ENCODE measurements at places on chromosomes 16 and 17. TPM values are rescaled to one million over a fixed set of nuclear protein-coding genes. Genes with fewer than 3 reads are reported as not detected.

The SERPINF2 gene
- total RNA-seq, result 1.7 TPM

GRCh38 chr17:45825792-45826191 lies 18.9 kb upstream of the SPPL2C start:
- DNase-seq, result no peak

- DNase-seq, result no peak
Measured at GRCh38 chr17:39596543-39597267, 11.0 kb downstream of the NEUROD2 start.

- no peak for DNase-seq
Measured at GRCh38 chr17:36721560-36722120, 120.3 kb downstream of the MRM1 start.

- DNase-seq, result no peak
Measured at GRCh38 chr16:66713076-66713475, 16.5 kb upstream of the CMTM4 start.

DNA sequence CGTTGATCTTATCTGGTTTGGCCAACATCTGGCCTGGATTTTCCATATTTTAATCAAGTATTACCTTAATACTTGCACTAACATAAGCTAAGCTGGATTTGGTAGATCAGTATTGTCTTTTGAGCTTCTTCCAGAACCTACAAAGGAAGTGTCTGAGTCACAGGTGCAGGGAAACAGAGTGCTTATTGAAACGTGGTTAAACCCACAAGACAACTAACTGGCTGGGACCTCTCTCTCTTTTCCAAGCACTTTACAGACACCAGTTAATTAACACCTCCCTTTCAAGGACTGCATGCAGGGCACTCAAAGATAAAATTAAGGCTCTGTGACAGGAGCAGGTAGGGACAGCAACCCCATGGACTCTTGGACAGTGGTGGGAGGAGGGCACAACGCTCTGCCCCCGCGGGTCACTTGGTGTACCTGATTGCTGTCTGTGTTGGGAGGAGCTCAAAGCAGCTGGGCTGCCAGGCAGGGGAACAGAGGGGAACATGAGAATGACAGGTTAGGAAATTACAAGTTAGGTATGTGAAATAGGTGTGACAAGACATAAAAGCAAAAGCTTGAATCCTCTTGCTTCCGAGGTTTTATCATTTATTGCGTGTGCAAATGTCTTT lies 133.7 kb upstream of the MON1B start:
- DNase-seq, result peak; percentile 8

DNA sequence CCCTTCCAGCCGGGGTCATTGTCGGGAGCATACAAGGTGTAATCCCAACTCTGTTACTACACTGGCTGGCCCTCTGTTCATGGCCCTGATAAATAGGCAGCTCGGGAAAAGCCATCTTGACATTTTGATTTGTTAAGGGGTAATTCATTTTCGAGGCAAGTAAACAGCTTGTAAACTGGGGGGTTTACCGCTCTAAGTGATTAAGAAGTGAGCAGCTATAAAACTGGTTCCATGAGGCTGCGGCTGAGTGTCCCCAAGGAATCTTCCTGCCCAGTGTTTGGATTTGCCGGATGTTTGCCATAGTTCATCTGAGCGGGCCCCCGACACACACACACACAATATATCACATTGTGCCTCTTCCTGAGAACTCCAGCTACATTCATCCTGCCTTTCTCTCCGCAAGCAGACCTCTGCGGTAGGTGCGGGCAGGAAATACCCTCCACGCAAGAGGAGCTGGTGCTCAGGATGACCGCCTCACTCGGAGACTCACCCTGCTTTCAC lies 92.2 kb downstream of the SOCS1 start:
- no peak for DNase-seq

DNA sequence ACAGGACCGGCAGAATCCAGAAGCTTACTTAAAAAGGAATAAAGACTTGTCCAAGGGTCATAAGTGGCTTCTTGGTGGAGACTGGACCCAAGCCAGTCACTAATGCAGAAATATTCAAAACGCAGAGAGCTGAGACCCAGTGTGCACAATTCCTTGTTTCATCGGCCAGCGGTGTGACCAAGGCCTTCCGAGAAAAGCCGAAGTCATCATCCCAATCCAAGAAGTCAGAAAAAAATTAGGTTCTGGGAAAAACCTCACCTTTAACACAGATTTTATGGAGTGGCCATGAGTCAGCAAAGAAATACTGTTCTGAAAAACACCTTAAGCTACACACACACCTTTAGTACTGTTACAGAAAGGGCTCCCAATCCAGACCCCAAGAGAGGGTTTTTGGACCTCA lies 1.0 kb upstream of the GCSH start:
- DNase-seq, result no peak

GRCh38 chr16:83808573-83809014 lies 816 bp downstream of the HSBP1 start:
- DNase-seq, result no peak

DNA sequence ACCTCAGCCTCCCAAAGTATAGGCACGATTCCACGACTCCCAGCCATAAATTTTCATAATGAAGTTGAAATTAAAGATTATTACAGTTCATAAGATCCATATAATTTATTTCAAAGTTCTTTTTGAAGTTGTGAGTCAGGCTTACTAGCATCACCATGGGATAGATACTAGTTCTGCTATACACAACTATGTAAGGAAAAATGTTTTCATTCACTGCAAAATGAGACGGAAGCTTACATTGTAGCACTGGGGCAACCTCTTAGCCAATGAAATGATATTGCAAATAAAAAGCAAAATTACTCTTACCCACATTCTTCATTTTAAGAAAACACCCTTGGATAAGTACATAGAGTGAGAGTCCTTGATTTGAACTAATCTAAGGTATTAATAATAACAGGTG lies 18.8 kb upstream of the MARCHF10 start:
- DNase-seq, result no peak

All from mammary epithelial cell (primary cell).